Ascending aorta (tissue), 2 donors: ENCODE measurements at places on chromosomes 7 and 10. TPM values are rescaled to one million over a fixed set of nuclear protein-coding genes. Genes with fewer than 3 reads are reported as not detected.

GRCh38 chr10:88525371-88526069 is 57.6 kb downstream of the RNLS start:
- DNase-seq: no peak

DNA sequence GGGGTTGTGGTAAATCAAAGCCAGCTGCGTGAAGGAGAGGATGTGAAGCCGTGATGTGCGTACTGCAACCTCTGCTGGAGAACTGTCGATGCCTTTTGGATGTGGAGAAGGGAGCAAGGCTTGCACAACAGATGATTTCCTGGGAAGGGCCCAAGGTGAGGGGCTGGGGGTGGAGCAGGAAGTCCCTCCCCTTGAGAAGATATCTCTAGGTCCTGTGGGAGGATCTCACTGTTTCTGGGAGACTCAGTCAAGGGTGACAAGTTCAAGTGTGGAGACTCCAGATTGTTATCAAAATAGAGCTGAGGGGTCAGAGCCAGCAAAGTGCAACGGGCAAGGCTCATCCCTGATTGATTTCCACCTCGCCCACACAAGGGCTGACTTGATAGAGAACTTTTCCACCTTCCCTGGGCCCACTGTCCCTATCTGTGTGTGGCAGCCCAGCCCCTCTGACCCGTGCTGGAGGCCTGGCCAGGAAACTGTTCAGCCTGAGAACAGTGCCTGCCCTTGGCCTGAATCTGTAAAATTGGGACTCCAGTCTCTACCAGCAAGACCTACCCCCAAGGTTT is 55.0 kb downstream of the COL13A1 start:
- no peak for DNase-seq

GRCh38 chr10:59962756-59963155 is 56.4 kb upstream of the CCDC6 start:
- DNase-seq: no peak

DNA sequence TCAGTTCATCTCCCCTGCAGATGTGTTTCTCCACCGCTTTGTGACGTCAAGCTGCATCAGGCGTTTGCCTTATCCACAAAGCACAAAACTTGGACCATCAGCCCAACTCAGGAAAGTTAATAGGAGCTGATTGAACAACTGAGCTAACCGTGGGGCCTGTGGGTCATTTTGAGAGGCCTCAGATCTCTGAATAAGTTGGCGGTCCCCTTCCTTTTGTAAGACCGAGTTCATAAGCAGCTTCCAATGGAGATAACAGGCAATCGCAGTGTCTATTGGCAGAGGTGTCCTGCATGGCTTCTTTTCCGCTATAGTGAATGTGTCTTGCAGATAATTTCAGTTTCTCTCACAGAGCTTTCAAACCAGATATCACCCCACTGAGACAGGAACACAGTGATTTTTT is 154.0 kb downstream of the SORCS1 start:
- DNase-seq: no peak

- DNase-seq: no peak
Measured at GRCh38 chr7:27532314-27532713, 130.4 kb downstream of the HIBADH start.

The PNLIPRP2 gene
- not detected for total RNA-seq

DNA sequence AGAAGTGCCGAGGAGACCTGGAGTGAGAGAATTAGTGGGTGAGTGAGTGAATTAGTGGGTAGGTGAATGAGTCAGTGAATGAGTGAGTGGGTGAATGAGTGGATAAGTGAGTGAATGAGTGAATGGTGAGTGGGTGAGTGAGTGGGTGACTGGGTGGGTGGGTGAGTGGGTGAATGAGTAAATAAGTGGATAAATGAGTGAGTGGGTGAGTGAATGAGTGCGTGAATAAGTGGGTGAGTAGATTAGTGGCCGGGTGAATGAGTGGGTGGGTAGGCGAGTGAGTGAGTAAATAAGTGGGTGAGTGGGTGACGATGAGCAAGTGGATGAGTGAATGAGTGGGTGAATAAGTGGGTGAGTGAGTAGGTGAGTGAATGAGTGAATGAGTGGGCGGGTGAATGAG is 243.7 kb upstream of the MGMT start:
- no peak for DNase-seq

The SEMA3D gene
- 4.5 TPM for total RNA-seq

The SPDYE2 gene
- total RNA-seq: not detected
